ENCODE measurements at places on chromosomes 7 and 10. TPM values are rescaled to one million over a fixed set of nuclear protein-coding genes. Genes with fewer than 3 reads are reported as not detected.

DNA sequence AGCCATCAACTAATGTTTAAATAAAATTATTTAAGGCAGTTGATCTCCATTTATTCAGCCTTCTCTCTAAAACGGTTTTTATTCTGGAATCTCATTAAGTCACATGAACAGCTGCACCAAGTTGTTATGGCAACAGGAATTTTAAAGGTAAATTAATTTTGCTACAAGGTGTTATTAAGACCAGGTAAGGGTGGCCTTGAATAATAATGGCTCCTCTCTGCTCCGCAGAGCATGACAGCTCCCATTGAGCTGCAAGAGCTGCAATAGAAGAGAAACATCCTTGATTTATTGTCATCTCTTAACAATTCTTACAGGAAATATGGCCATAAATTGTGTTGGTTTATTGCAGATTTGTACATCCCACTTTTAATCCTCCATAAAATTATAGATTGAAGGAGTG is 165.8 kb downstream of the KLF6 start:
- no peak overlapping the region for H3K4me3 ChIP-seq
- no peak overlapping the region for H3K27ac ChIP-seq
- no peaks in the 10 kb centered on the region for H3K27me3 ChIP-seq
- DNase-seq, result no peak
- H3K36me3 ChIP-seq, result no peaks in the 10 kb centered on the region

DNAJC12 gene
- total RNA-seq, result 12.9 TPM

DDC gene
- not detected for total RNA-seq

- H3K27me3 ChIP-seq, result no peaks in the 10 kb centered on the region
- H3K4me3 ChIP-seq, result no peak overlapping the region
- no peaks in the 10 kb centered on the region for H3K4me1 ChIP-seq
- no peaks in the 10 kb centered on the region for H3K36me3 ChIP-seq
- H3K27ac ChIP-seq, result no peak overlapping the region
Observed at GRCh38 chr10:17289763-17290162, 61.7 kb downstream of the VIM start.

HYAL4 gene
- total RNA-seq, result not detected

- no peaks in the 10 kb centered on the region for H3K36me3 ChIP-seq
- no peak overlapping the region for H3K4me3 ChIP-seq
- DNase-seq, result no peak
- no peaks in the 10 kb centered on the region for H3K27me3 ChIP-seq
Observed at GRCh38 chr7:16786257-16786656, 18.5 kb downstream of the AGR2 start.

DNA sequence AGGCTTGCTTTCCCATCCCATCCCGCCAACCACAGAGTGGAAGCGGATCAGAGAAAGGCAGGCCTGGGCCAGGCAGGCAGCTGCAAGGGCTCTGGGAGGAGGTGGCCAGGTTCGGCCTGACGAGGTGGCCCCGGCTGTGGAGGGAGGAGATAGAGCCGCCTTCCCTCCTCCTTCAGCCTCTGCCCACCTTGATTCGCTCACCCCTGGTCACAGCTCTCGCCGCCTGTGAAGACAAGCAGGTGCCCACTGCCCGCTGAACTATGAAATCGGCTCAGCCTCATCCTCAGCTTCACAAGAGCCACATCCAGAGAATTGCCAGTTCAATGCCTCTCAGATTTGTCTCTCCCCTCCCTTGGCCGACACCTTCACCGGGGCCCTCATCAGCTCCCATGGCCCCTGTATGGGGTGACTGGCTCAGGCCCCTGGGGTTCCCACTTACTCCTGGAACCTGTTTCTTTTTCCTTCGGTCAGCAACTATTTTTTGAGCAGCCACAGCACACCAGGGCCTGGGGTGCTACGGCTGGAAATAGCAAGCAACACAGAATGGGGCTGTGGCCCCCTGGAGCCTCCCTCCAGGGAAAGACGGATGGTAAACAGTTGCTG is 80.0 kb upstream of the CHST15 start:
- no peak for DNase-seq
- no peaks in the 10 kb centered on the region for H3K36me3 ChIP-seq
- H3K27ac ChIP-seq, result no peak overlapping the region
- no peaks in the 10 kb centered on the region for H3K27me3 ChIP-seq
- no peaks in the 10 kb centered on the region for H3K4me1 ChIP-seq

All from CD8-positive, alpha-beta memory T cell (primary cell).